ENCODE measurements at places on chromosomes 7 and 10. TPM values are rescaled to one million over a fixed set of nuclear protein-coding genes. Genes with fewer than 3 reads are reported as not detected.

Gene FAM131B
- total RNA-seq = 11.9 TPM

Gene CCDC3
- total RNA-seq = 0.73 TPM

Gene ECHDC3
- total RNA-seq = 57.9 TPM

Gene BCL7B
- 18.7 TPM for total RNA-seq

Gene HMX3
- total RNA-seq = not detected

Gene LRRD1
- total RNA-seq = not detected

Gene CASD1
- total RNA-seq = 16.0 TPM

Gene AS3MT
- total RNA-seq = 10.7 TPM

Gene EEPD1
- total RNA-seq = 9.8 TPM

Gene PPP1R17
- 2.3 TPM for total RNA-seq

Gene PLA2G12B
- 0.14 TPM for total RNA-seq

Gene GTF2IRD1
- total RNA-seq = 21.1 TPM

Gene AKR1C8
- total RNA-seq = not detected

Gene SYNPO2L
- not detected for total RNA-seq

Gene ASB15
- not detected for total RNA-seq

Gene PARP12
- total RNA-seq = 5.0 TPM

Gene SLC26A5
- not detected for total RNA-seq

Gene PNLIPRP2
- total RNA-seq = not detected

Gene KCND2
- 3.4 TPM for total RNA-seq

Gene C7orf33
- total RNA-seq = not detected

Gene TMEM184A
- 0.74 TPM for total RNA-seq

Gene PPIA
- 3,731 TPM for total RNA-seq

Gene ARL5B
- total RNA-seq = 35.3 TPM

Gene CHAT
- total RNA-seq = not detected

Gene OIT3
- 0.10 TPM for total RNA-seq

Gene ELMO1
- 8.7 TPM for total RNA-seq

Gene IFIT1B
- not detected for total RNA-seq

Gene SLC16A9
- total RNA-seq = 5.7 TPM

Gene KEL
- total RNA-seq = 7.7 TPM

Gene ZNF727
- not detected for total RNA-seq

Gene BUD31
- total RNA-seq = 78.9 TPM

Gene SPDYE16
- not detected for total RNA-seq

Gene ATP5F1C
- 483 TPM for total RNA-seq

Gene TAC1
- total RNA-seq = 0.97 TPM

Gene GRK5
- 1.2 TPM for total RNA-seq

Gene DYNC1I1
- total RNA-seq = 1.4 TPM

Gene TAS2R60
- total RNA-seq = not detected

Gene WNT16
- not detected for total RNA-seq

Gene CCDC172
- total RNA-seq = 1.0 TPM

Gene MOGAT3
- total RNA-seq = 0.52 TPM

Gene GPER1
- total RNA-seq = 0.14 TPM

Gene STEAP1
- total RNA-seq = 3.3 TPM

Gene OPN1SW
- total RNA-seq = not detected

Gene OR2A12
- not detected for total RNA-seq

Gene CPXM2
- 2.9 TPM for total RNA-seq

Gene CYP3A7
- total RNA-seq = not detected

Gene BAMBI
- 74.9 TPM for total RNA-seq

Gene TYW1B
- 0.62 TPM for total RNA-seq

Gene ABCB4
- 0.85 TPM for total RNA-seq

Gene PRR15
- 11.7 TPM for total RNA-seq

Gene CUBN
- total RNA-seq = 0.10 TPM

Gene RAPGEF5
- 5.5 TPM for total RNA-seq

Gene TMEM229A
- 0.42 TPM for total RNA-seq

Measured in H7 (cell line).